Mammary epithelial cell (primary cell): ENCODE measurements at places on chromosomes 4 and X. TPM values are rescaled to one million over a fixed set of nuclear protein-coding genes. Genes with fewer than 3 reads are reported as not detected.

Gene IDS
- polyA plus RNA-seq: 88.8 TPM

Gene FGF2
- polyA plus RNA-seq: 3.7 TPM

Gene RRH
- 0.07 TPM for polyA plus RNA-seq

Gene EOLA1
- 9.8 TPM for polyA plus RNA-seq

Gene NUDT11
- polyA plus RNA-seq: 13.6 TPM

Gene FAM9B
- not detected for polyA plus RNA-seq

Gene TMEM165
- 57.2 TPM for polyA plus RNA-seq

Gene DGKK
- polyA plus RNA-seq: not detected

Gene AFF2
- polyA plus RNA-seq: 0.14 TPM

Gene PCYT1B
- polyA plus RNA-seq: 17.8 TPM

Gene PNMA6A
- 0.02 TPM for polyA plus RNA-seq

Gene RBM3
- polyA plus RNA-seq: 212 TPM

Gene CLDN2
- not detected for polyA plus RNA-seq

Gene RXFP1
- polyA plus RNA-seq: not detected

Gene DDIT4L
- 0.02 TPM for polyA plus RNA-seq

Gene TFDP3
- polyA plus RNA-seq: not detected

Gene SCD5
- polyA plus RNA-seq: 23.3 TPM

Gene BMX
- 0.16 TPM for polyA plus RNA-seq

Gene CT45A5
- not detected for polyA plus RNA-seq

Gene HHIP
- polyA plus RNA-seq: 1.2 TPM

Gene PROM1
- 0.10 TPM for polyA plus RNA-seq

Gene ADRA2C
- 0.03 TPM for polyA plus RNA-seq

Gene ARSH
- polyA plus RNA-seq: not detected

Gene MAGEB2
- polyA plus RNA-seq: not detected

Gene GPR143
- polyA plus RNA-seq: not detected

Gene ETDA
- not detected for polyA plus RNA-seq

Gene CXorf65
- not detected for polyA plus RNA-seq

Gene BBS7
- polyA plus RNA-seq: 20.1 TPM

Gene MAGEA2
- not detected for polyA plus RNA-seq

Gene SAP30
- 9.2 TPM for polyA plus RNA-seq

Gene EXOC1L
- not detected for polyA plus RNA-seq

Gene BLOC1S4
- polyA plus RNA-seq: 14.7 TPM

Gene FGF13
- not detected for polyA plus RNA-seq

Gene TXK
- not detected for polyA plus RNA-seq

Gene GPR101
- polyA plus RNA-seq: not detected

Gene C4orf51
- not detected for polyA plus RNA-seq

Gene XG
- 0.11 TPM for polyA plus RNA-seq

Gene IBSP
- polyA plus RNA-seq: not detected

Gene GPM6B
- polyA plus RNA-seq: 152 TPM

Gene MAOB
- 2.4 TPM for polyA plus RNA-seq

Gene ADH1C
- not detected for polyA plus RNA-seq

Gene SYNPO2
- 0.22 TPM for polyA plus RNA-seq

Gene MAGEC1
- polyA plus RNA-seq: not detected

Gene DIAPH2
- 4.5 TPM for polyA plus RNA-seq

Gene PAGE2B
- not detected for polyA plus RNA-seq

Gene PCDH7
- 15.1 TPM for polyA plus RNA-seq

Gene CXCL10
- 0.10 TPM for polyA plus RNA-seq

Gene MYL5
- polyA plus RNA-seq: 10.7 TPM

Gene CAMK2D
- polyA plus RNA-seq: 11.2 TPM
